Effector memory CD4-positive, alpha-beta T cell (primary cell): ENCODE measurements at places on chromosomes 5 and 9.
A peak's percentile ranks its signal among the peaks of the same experiment; 100 is the strongest.

- no peak for DNase-seq
Measured at GRCh38 chr9:87276327-87276841, 221.3 kb upstream of the DAPK1 start.

- DNase-seq = no peak
Measured at GRCh38 chr5:88732181-88732633, 150.8 kb downstream of the MEF2C start.

DNA sequence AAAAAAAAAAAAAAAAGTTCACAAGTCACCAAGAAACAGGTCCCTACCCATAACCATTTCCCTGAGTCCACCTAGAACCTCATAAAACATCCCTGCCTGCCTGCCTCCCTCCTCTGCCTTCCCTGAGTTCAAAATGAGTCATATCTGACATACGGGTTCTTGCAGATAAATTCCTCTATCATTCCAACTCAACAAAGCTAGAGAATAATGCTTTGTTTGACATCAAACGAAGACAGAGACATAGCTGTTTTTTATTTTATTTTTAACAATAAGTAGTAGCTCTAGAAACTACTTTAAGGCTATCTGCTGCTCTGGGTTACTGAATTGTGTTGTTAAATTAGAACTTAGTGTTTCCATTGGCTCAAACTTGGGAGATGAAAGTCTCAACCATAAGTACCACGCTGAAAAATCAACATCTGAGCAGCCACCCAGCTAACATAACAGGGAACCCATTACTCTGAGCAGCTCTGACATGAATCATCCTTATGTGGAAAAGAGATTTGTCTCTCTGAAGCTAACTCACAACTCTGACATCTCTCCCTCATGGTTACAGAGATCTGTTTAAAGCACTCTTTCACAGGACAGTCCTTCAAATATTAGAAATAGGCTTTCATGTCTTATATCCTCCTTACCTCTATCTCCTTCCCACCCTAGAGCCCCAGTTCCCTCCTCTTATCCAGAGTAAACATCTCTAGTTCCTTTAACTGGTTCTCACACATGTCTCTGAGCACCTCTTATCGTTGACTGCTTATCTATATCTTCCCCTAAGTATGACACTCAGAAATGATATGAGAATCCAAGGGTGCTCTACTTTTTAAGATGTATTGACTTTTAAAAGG lies 12.1 kb downstream of the TMEM245 start:
- DNase-seq = no peak

- DNase-seq = no peak
Measured at GRCh38 chr9:93132287-93132927, 1.6 kb downstream of the NINJ1 start.

GRCh38 chr9:37480759-37481158 lies 5.0 kb upstream of the POLR1E start:
- no peak for DNase-seq

DNA sequence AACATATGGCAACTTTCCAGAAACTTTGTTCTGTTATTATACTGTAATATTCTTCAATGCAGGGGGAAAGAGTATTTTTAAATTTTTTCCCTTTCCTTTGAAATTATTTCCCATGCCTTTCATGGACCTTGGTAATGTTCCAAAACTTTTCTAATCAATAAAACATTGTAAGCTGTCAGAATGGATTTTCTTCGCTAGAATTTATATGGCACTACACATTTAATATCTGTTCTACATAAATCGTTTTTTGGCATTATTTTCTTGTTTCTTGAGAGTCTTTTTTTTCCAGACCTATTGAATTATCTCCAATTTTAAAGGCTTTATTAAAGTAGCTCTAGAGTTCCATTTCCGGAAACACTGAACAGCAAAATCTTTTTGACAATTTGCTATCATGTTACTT lies 249.0 kb downstream of the TMEM167A start:
- no peak for DNase-seq

- DNase-seq = no peak
Measured at GRCh38 chr9:1726993-1727759, 288.0 kb upstream of the SMARCA2 start.

- no peak for DNase-seq
Measured at GRCh38 chr5:168916266-168916665, 337.1 kb upstream of the PANK3 start.

- no peak for DNase-seq
Measured at GRCh38 chr9:4281676-4282075, 18.2 kb downstream of the GLIS3 start.

GRCh38 chr9:133184971-133185370 lies 21.3 kb upstream of the GBGT1 start:
- peak; percentile 15 for DNase-seq

GRCh38 chr9:132319421-132320110 lies 35.2 kb downstream of the SETX start:
- DNase-seq = no peak

- DNase-seq = no peak
Measured at GRCh38 chr5:38556088-38556598, 303 bp downstream of the LIFR start.

DNA sequence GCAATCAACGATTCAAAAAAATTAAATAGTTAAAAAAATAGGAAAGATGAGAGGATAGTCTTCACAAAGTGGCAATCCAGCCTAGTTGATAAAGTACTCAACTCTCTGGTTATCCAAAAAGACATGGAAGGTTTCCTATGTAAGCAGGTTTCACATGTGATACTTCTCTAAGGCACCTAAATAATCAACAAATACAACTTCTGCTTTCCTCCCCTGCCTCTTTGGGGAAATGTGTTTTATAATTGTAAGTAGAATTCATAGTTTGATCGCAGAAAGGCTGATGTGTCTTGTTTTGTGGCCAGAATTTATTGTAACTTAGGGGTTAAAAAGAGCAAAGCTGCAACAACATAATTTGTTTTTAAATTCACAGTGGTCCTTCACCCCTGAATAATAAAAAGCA lies 855.5 kb upstream of the DMAC1 start:
- no peak for DNase-seq

DNA sequence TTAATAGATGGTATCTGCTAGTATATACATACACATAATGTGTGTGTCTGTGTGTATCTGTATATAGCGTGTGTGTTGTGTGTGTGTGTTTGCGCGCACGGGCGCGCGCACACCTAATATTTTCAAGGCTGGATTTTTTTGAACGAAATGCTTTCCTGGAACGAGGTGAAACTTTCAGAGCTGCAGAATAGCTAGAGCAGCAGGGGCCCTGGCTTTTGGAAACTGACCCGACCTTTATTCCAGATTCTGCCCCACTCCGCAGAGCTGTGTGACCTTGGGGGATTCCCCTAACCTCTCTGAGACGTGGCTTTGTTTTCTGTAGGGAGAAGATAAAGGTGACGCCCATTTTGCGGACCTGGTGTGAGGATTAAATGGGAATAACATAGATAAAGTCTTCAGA lies 757 bp downstream of the FXN start:
- no peak for DNase-seq

- DNase-seq = no peak
Measured at GRCh38 chr9:132539096-132539495, 43.3 kb upstream of the BARHL1 start.

DNA sequence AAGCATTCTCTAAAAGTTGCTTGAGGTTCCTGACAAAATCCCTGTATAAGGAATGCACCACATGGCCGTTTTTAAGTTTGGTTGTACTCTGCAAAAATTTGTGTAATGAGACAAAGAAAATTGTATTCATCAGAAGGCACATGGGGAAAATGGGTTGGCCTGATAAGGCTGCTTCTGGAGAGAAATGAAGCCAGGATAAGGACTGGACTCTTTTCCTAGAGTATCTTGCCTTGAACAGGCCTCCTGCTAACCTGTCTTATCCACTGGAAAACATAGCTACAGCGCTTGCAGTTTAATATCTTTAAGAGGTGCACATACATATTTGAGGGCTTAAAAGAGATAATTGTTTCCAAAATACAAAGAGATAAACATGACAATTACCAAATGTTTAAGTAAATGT lies 41.4 kb upstream of the IFNK start:
- no peak for DNase-seq

GRCh38 chr5:9619331-9620092 lies 10.6 kb downstream of the TAS2R1 start:
- no peak for DNase-seq
